HL-60 (cell line): ENCODE measurements at places on chromosomes 12 and 14.

- DNase-seq: peak; percentile 20
These were observed 169.5 kb upstream of the RTL1 start for GRCh38 chr14:101072945-101073597.

DNA sequence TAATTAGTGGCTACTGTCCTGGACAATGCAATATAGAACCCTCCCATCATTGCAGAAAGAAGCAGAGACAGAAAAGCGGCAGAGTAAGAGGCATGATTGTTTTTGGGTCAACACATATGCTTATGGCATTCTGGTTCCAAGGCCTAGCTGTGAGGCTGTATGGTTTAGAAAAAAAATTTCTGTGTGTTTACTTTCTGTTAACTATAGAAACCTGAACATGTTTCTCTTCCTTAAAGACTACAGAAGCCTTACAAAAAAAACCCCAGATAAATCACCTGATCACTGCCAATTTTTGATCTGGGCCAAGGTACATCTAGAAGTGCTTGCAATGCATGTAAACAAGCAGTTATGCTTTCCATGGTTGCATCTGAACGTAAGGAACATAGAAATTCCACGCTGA lies 100.0 kb upstream of the HECTD1 start:
- DNase-seq: no peak

DNA sequence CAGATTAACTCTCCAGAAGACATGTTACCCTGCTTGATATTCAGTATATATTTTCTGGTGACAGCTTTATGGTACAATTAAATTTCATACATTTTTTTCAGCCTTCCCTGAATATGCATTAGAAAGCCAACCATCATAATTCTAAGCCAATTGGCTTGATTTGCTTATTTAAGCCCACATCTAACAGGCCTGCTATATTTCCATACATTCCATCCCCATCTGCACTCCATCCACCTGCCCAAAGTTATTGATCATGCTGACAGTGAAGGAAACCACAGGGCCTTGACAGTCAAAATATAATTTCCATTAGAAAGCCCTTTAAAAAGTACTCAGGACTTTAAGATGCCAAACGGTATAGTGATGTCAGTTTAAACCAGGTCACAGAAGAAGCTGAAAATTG lies 164.3 kb downstream of the GXYLT1 start:
- no peak for DNase-seq

DNA sequence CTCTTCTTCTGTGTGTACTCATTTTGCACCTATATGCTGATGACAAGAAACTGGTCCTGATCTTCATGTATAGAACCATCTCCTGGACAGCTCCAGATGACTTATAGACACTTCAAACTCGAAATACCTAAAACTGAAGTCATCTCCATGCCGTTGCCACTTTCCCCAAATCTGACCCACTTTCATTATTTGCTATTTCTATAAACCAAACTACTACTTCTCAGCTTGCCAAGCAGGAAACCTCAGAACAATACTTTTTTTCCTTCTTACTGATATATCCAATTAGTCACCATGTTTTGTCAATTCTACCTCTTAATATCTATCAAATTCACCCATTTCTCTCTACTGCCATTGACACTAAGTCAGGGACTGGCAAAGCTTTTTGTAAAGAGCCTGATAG lies 14.8 kb downstream of the SGPP1 start:
- no peak for DNase-seq

GRCh38 chr12:93759512-93760081 lies 82.4 kb downstream of the CRADD start:
- DNase-seq: no peak

- no peak for DNase-seq
These were observed 406 bp downstream of the PARP2 start for GRCh38 chr14:20343862-20344220.

DNA sequence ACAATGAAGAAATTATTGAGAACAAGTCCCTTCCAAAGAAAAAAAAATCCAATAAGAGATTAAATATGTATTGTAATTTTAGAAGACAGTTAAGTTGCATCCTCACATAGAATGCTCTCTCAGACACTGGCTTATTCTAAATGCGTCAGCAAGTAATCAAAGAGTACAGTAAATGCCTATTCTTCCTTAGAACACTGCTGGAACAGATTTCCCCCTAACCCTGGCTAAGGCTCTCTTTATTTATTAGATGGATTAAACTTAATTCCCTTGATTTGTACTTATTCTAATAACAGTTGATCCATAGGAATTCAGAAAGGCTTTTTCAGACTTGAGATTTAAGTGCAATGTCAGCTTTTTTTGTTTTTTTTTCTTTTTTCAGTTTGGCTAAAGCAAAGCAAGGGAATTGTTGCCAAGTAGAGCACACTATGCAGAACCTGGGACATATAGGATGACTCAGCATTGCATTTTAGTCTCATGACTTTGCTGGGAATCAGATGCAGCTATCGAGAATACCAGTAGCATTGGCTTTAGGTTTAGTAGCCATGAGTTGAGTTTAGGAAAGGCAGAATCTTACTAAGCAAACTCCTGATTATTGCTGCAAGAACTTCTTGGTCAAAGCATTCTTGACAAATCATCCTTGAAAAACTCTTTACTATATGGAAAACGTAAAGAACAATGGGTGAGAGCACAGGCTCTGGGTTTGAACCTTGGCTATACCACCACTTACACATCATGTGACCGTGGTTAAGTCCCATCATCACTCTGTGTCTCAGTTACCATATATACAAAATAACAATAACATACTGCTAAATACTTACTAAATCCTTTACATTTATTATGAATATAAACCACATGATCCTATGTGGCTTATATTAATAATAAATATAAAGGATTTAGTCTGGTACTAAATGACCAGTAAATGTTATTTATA lies 26.7 kb downstream of the MED21 start:
- no peak for DNase-seq

DNA sequence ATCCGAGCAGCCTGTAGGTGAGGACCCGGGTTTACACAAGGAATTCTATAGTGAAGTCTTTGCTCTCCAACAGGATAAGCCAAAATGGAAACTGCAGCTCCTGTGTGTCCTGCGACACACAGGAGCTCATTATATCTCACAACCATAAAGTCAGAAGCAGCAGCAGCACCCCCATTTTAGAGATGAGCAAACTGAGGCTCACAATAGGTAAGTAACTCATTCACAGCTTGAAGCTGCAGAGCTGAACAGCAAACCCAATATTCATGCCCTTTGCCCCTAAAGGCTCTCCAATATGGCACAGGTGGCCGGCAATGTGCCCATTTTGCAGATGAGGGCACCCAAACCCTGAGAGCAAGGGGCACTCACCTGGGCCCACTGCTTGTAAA lies 4.6 kb downstream of the NCOR2 start:
- DNase-seq: no peak

DNA sequence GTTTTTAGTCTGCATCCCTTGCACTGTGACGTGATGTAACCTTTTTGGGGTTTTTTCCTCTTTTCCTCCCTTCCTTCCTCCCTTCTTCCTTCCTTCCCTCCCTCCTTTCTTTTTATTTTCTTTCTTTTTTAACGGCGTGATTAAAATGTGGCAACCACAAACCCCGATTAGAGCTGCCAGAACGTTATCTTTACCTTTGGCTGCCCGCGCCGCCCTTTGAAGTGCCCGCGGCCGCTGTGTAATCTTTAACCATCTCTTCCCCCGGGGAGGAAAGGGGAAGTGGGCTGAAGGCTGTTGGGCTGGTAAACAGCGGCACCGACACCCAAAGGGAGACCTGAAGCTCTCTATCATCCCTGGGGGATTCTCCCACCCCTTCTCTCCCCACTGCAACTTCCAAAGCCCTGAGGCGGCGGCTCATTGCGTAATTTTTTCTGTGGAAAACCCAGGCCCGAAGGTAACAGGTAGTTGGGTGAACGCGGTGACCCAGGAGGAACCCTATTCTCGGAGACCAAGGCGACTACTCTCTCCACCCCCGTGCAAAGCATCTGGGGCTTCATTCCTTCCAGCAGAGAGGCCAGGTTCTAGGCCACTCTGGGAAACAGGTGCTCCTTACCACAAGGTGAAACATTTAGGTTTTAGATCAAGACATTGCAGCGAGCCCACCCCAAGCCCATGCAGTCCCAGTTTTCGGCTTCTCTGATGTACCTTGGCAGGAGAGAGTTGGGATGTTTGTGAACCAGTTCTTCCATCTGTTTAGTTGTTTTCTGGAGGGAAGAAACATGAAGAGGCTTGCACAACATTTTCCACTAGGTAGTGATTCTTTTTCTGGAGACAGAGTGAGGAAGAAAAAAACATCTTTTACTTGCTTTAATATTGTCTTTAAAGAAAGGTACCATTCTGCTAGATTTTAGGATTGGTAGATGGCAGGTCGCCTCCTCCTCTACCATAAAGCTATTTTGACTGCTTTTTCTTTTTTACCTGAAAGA lies 1.5 kb downstream of the LGR5 start:
- DNase-seq: no peak
